ENCODE measurements at places on chromosomes 5 and 9. TPM values are rescaled to one million over a fixed set of nuclear protein-coding genes. Genes with fewer than 3 reads are reported as not detected.

DNA sequence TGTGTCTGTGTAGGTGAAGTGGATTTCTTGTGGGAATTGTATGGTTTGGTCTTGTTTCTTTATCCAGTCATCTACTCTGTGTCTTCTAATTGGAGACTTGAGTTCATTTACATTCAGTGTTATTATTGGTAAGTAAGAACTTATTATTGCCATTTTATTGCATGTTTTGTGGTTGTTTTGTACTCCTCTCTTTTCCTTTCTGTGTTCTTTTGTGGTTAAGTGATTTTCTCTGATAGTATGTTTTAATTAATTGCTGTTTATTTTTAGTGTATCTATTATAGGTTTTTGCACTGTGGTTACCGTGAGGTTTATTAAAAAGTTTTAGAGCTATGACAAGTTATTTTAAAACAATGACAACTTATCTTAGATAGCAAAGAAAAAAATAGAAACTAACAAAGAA is 8.1 kb downstream of the POLK start:
- no peak for DNase-seq

DNA sequence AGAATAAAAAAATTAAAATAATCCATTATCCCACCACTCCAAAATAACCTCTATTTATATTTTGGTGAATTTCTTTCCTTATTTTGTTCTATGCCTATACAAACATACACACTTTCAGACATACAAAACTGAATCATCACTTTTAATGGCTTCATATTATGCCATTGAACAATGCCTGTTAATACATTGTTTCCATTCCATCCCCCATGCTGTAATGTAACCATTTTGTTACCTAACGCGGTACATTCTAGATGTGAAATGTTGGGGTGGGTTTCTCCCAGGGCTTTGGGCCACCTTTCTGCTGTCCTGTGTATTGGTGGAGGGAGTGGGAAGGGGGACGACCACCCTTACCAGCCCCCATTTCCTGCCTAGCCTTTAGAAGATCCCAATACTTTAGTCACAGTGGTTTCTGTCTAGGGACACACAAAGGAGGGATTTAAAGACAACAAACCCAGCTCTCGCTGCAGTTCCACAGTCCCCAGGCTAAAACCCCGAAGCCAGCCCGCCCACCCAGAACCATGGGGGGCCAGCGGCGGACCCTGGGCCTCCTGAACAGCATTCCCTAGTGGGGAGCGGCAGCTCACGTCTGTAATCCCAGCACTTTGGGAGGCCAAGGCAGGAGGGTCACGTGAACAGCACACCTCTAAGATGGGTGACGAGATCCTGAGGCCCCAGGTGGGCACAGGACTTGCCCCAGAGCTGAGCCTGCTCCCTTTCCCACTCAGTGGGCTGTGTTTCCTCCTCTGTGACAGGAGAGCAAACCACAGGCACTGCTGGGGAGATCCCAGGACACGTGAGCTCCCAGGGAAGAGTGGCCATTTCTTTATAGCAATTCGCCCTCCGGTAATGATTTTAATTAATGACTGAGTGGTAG is 56.9 kb upstream of the STXBP1 start:
- DNase-seq, result no peak

Gene INSL4
- total RNA-seq, result not detected

GRCh38 chr9:76644647-76645250 is 119.5 kb upstream of the PCA3 start:
- no peak for DNase-seq

DNA sequence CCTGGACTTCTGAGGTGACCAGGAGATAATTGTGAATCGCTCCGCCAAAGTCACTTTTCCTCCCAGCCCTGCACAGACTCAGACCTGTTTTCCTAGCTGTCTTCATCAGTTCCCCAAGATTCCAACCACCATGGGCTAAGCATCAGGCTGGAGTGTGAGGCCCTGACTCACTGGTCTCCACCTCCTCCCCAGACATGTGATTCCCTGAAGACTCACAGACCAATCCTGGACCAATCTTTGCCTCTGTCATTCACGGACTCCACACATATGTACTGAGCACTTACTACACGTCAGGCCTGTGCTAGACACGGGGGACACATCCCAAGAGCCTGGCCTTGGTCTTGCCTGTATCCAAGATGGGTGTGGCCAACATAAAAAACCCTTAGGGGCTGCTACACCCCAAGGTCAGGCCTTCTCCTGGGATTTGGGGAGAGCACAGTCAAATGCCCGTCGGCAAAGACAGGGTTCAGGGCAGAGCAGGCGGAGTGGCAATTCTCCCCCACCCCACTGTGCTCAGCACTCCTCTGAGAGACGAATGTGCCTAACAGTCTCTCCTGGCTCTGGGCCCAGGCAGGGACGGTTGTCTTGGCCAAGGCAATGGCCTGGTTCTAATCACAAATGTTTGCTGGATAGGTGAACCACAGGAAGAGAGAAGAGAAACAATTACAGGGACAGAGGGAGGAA is 11.9 kb downstream of the EEIG1 start:
- peak; percentile 86 for DNase-seq

DNA sequence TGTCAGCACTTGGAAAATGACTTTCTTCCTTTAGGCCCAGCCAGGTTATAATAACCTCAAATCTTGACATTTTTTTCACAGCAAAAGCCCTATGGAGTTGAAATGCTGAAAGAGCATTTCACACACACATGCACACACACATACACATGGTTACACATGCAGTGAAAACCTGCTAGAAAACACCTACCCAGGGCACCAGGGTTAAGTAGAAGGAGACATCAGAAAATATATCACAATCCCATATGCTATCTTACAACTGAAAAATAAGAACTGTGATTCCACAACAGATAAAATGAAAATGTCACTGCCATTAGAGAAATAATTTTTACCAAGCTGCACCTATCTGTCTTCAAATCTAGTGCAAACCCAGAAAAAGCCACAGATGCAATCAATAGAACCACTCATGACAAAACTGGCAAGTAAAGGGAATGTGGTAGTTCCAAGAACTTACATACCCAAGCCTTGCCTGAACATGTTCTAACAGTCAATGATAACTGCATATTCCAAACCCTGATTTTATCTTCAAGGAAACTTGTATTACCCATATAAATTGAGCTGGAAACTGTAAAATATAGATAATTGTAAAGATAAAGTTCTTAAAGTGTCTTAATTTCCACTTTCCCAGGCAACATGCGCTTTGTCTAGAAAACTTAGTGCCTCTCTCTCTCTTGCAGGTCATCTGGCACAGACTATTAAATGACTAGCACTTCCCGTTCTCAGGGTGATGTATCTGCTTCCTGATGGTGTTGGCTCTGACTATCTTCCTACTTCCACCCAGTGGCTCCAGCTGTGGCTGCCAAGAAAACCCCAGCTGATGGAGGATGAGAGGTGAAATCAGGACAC is 250.2 kb upstream of the PTGER4 start:
- peak; percentile 50 for DNase-seq

Gene PTTG1
- 1.6 TPM for total RNA-seq

- peak; percentile 51 for DNase-seq
Observed at GRCh38 chr9:4086119-4087090, 213.5 kb downstream of the GLIS3 start.

GRCh38 chr5:132466433-132467286 is 23.9 kb downstream of the IRF1 start:
- DNase-seq, result peak; percentile 78

Gene ZNF483
- total RNA-seq, result 3.5 TPM

Gene SPINK6
- not detected for total RNA-seq

Gene GRIA1
- total RNA-seq, result 0.05 TPM

DNA sequence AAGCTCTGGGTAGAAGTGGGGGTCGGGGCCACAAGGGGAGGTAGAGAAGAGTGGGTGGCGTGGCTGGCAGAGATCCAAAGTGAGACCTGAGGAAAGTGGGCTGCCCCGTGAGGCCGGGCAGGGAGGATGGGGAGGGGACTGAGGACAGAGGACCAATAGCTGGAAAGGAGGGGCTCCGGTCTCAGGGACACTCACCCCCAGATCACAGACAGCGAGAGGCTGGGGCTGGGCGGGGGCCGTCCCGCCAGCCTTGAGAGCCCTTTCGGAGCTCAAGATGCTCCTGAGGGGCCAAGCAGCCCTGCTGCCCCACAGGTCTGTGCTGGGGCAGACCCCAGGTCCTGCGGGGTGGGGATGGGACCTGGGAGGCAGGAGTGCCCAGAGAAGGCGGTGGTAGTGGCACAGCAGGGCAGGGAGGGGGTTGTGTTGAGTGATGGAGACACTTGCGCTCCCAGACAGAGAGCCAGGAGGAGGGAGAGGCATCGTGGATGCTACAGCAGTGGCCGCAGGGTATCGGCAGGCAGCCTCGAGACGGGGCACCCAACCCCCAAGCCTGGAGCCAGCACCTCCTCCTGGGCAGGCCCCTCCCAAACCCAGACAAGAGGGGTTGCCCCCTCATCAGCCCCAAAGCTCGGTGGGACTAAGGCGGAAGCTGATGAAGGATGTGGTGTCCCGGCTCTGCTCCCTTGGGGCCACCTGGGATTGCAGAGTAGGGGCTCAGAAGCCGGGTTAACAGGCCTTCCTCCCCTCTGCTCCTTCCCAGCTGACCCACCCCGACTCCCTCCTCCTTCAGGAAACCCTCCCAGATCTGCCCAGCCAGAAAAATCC is 3.4 kb downstream of the SARDH start:
- DNase-seq, result peak; percentile 37

DNA sequence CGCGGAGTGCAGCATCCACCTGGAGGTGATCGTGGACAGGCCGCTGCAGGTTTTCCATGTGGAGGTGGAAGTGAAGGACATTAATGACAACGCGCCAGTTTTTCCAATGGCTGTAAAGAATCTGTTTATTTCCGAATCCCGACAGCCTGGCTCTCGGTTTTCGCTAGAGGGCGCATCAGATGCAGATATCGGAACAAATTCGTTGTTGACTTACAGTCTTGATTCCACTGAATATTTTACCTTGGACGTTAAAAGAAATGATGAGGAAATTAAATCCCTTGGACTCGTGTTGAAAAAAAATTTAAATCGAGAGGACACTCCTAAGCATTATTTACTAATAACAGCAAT is 611 bp downstream of the PCDHA3 start:
- DNase-seq, result no peak

Gene IER5L
- total RNA-seq, result 3.5 TPM

Gene MARCOL
- not detected for total RNA-seq

DNA sequence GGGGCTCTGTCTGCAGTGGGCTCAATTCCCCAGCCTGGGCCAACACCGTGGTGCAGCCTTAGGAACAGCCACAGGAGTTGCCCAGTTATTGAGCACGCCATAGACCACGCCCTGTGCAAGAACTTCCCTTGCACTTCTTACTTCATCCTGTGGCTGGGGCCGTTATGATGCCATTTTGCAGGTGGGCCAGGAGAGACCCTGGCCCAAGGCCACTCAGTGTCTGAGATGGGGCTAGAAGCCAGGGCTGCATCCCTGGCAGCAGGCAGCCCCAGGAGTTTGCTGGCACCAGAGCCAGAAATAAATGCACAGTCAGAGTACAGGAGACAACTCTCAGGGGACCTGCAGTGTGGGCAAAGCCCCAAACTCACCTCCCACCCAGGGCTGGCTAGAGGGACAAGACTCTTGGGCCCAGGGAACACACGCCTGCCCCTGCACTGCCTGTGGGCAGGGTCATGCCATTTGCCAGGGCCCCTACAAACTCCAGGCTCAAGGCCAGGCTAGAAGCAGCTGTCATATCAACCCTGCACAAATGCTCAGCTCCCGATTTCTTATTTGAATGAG is 6.7 kb downstream of the CORO2A start:
- DNase-seq, result no peak

DNA sequence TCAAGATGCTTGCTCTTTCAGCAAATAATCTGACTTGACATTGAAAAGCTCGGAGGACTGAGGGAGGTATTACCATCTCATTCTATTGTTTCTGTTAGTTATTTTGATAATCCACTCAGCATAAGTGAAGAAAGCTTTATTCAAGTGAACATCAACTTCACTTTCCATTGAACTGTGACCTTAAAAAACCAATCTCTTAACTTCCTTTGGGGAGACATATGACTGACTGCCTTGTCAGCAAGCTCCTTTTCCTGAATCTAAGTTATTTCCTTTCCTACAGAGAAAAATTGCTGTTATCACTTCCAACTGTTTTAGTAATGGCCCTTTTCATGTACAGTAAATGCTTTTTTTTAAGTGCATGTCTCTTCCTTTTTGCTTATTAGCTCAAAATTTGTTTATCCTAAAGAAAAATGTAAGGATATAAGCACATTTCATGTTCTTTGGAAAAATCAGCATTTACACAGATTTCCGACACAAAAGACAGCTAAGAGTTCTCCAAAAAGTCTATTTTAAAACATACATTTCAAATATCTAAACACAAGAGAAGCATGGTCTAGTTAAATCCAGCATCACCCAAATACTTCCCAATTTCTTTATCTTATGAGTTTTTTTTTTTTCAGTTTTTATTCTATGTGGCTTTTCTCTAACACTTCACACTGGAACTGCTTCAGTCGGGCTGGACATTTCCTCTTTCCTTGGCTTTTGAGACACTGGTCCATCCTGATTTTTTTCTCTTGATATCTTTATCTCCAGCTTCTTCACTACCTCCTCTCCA is 117.9 kb upstream of the DAB2 start:
- no peak for DNase-seq

Gene PRLR
- 0.86 TPM for total RNA-seq

GRCh38 chr5:150341331-150341730 is 16.2 kb upstream of the TCOF1 start:
- DNase-seq, result no peak

DNA sequence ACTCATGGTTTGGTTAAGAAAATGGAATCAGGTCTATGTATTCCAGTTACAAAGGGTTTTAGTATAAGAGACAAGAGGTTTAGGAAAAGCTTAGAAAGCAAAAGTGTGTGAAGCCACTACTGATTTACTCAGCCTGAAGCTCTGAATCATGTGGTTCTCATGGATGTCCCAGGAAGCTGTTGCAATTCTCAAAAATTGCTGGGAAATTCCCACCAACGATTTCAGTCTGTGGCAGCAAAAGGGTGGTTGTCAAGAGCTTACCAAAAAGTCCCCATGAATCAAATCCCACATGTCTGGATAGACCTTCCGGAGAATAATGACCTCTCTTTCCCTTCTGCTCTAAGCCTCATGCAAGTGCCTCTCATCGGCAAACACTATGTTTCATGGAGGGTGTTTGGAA is 929.9 kb downstream of the TLE4 start:
- no peak for DNase-seq

GRCh38 chr9:125904155-125904851 is 157.1 kb downstream of the PBX3 start:
- DNase-seq, result no peak

DNA sequence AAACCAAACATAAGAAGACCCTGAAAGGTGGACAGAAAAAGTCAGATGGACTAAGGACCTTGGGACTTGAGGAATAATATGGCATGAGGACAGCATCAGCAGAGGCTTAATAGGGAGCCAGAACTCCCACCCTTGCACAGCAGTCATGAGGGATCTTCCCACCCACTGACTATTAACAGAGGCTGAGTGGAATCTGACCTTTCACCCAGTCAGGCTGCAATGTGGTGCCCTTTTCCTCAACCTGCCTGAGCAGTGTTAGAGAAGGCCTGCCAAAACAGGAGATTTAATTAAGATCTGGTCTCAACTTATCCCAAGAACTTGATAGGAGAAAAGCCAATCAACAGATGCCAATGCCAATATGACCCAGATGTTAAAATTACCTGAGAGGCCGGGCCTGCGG is 481.9 kb downstream of the KDM4C start:
- no peak for DNase-seq

- no peak for DNase-seq
Observed at GRCh38 chr5:95718203-95718602, 12.9 kb upstream of the RHOBTB3 start.

All from Right ventricle myocardium superior (tissue), 1 donor.